Stimulated activated CD4-positive, alpha-beta T cell treated with anti-CD3 and anti-CD28 coated beads, Interleukin-1b, Interleukin-23, amount 100 ng/mL, for 1 hour (primary cell): ENCODE measurements at places on chromosomes 7 and 10.

DNA sequence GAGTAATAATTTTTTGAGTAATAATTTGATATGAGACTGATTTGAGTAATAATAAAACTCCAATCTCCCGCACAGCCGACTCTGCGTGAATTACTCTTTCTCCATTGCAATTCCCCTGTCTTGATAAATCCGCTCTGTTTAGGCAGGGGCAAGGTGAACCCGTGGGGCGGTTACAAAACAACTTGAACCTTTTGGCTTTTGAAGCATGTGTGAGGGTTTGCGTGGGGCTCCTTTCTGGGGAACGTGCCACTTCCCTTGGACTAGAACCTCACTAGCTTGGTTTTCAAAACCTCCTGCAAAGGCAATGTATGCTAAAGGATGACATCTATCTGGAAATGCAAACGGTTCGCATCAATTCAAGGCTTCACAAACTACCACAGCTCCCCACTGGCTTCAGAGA is 1.5 kb downstream of the CRPPA start:
- DNase-seq: no peak

GRCh38 chr10:121627876-121628581 is 29.8 kb upstream of the FGFR2 start:
- DNase-seq: no peak

- no peak for DNase-seq
Measured at GRCh38 chr10:68594405-68594804, 34.3 kb downstream of the TET1 start.

GRCh38 chr10:80122746-80123145 is 9.8 kb upstream of the PLAC9 start:
- no peak for DNase-seq

GRCh38 chr10:108392286-108392685 is 1227.8 kb upstream of the SORCS1 start:
- no peak for DNase-seq

DNA sequence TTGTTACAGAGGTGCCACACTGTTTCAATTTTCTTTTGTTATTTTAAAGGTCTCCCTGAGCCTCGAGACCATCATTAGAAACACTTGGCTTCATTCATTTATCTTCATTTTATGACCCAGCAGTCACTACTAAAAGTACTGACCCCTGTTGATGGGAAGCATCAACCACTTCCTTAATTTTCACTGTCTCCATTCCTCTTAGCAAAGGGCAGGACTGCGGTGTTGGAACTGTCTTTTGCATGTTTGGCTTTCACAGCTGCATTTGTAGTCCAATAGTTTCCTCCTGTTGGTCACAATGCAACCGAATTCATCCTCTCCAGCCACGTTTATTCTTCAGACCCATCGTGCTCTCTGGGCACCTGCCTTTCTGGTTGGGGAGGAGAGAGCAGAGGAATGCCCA is 46.7 kb upstream of the PDZD8 start:
- no peak for DNase-seq

DNA sequence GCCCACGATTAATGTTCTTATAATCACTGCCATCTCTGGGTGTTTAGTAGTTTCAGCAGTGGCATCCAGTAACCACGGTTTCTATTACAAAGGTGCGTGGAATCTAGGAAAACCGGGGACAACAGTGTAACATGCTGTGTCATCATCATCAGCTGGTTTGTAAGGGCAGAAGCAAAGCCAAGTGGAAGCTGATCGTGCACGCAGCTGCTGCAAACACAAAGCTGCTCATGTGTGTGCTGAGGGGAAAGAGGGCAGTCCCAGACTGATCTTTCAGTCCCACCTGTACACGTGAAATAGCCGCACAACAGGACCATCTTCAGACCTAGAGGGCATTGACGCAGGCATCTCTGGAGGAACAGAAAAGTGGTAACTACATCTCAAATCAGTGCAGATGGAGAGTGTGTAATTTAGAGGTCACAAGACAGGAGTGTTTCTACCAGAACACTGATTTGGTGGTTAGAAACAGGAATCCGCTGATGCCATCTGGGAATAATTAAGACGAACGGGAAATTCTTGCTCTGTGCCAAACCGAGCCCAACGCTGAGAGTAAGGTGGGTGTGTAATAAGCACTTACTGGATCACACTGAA is 13.4 kb downstream of the ANKRD16 start:
- DNase-seq: no peak

DNA sequence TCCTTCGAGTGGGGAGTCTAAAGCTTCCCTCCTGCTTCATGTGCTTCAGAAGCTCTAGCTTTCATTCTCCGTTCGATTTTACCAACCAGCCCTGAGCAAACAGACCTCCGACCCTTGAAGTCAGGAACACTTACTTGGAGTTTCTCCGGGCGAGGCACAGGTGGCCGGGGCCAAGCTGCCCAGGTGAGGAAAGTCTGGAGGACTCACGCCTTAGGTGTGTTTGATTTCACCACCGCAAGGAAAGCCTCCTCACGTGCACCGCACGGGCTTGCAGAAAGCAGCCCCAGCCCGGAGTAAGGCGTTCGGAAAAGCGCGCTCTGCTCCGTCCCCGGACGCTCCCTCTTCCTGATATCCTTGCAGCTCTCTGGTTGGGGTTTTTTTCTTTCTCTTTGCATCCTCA is 30.1 kb upstream of the CNPY1 start:
- no peak for DNase-seq

GRCh38 chr7:40709062-40709964 is 574.5 kb downstream of the SUGCT start:
- DNase-seq: no peak

DNA sequence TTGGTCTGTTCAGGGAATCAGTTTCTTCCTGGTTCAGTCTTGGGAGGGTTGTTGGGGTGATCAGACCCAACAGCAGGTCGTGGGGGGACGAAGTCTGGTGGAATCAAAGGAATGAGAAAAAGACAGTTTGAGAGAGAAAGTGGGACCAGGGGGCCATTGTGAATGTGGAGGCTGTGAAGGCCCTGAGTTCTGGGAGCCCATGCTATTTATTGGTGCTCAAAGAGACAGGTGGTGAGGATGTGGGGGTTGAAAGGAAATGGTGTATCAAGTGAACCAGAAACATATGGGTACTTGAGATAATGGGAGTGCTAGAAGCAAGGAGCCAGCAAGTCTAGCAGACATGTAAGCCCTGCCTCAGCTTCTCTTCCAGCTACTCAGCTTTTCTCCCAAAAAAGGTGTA is 84.1 kb downstream of the CCSER2 start:
- no peak for DNase-seq

GRCh38 chr7:949021-949934 is 5.2 kb downstream of the ADAP1 start:
- no peak for DNase-seq

GRCh38 chr7:112707655-112708054 is 82.5 kb downstream of the TMEM168 start:
- no peak for DNase-seq

DNA sequence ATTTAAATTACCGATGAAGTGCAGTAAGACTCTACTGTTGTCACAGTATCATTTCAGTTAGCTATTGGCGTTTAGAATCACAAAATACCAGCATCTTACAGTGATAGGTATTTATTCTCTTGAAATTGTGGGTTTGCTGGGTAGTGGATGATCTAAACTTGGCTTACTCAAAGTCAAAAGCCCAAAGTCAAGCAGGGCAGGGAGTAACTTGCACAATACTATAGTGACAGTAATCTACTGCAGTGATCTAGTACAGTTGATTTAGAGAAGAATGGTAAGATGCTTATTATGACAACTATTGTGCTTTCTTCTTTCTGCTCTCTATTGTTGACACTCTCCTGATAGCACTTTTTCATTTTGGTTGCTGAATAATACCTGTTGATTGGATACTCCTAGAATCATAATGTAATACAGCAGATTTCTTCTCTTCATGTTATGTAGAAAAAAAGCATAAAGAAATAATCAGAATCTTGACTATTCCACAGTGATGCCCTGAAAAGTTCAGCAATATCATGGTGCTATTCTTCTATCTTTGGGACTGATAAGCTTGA is 10.0 kb downstream of the BTRC start:
- DNase-seq: no peak

DNA sequence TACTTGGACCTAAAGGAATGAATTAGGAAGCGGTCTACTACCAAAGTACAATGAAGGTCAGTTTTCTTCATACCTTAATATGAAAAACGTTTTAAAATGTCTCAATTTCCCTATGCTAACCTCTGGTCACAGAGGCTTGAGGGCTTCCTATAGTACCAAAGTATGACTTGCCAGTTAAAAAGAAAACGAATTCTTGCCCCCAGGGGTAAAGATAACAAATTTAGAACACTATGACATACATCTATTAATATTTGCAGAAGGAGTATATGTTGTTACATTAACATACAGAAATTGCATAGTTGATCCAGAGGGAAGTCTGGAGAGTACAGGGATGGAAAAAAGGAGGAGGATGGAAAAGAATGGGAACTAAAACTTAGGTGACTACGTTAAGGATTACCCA is 13.8 kb upstream of the KMT2E start:
- DNase-seq: no peak

GRCh38 chr7:116601426-116601825 is 70.6 kb upstream of the MET start:
- DNase-seq: no peak

DNA sequence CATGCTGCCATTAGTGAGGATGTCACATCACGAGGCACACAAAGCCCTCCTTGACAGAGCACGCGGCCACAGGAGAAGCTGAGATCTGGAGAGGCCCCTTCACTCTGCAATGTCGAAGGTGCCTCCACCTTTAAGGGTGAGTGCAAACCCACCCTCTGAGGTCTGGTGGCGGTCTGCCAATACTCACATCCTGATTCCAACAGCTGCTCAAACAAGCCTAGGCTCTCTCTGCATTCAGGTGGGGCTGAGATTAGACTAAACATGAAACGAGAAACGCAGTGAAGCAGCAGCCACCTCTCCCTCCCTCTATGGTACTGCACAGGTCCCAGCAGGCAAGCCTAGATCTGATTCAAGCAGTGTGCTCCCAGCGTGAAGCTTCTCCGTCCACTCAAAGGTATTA is 151.8 kb downstream of the TCERG1L start:
- no peak for DNase-seq

DNA sequence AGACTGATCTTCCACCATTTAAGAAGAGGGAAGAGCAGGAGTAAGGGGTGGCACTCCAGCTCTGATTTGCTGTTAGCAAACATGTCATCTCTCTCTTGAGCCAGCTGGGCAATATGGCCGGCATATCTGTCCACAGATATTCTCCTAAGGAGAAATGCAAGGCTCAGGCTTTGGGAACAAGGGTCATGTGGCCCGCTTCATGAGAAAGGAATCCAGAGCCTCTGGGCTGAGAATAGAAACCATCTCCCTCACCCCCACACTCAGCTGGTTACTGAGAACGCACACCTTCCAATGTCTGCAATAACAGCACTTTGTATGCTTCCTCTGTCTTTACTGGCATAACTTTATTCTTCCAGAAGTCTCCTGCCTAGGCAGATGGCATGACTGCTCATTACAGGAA is 171.2 kb downstream of the ELMO1 start:
- DNase-seq: no peak

GRCh38 chr7:102991540-102992214 is 78.9 kb downstream of the LRRC17 start:
- DNase-seq: no peak

GRCh38 chr7:112882511-112882910 is 92.3 kb upstream of the TMEM168 start:
- no peak for DNase-seq

GRCh38 chr7:157023589-157023905 is 13.1 kb upstream of the MNX1 start:
- DNase-seq: no peak

- no peak for DNase-seq
Measured at GRCh38 chr7:65404020-65404419, 30.4 kb downstream of the ZNF92 start.

GRCh38 chr10:114917927-114918672 is 19.9 kb upstream of the TRUB1 start:
- no peak for DNase-seq

- DNase-seq: no peak
Measured at GRCh38 chr10:11204351-11204942, 186.8 kb downstream of the CELF2 start.

DNA sequence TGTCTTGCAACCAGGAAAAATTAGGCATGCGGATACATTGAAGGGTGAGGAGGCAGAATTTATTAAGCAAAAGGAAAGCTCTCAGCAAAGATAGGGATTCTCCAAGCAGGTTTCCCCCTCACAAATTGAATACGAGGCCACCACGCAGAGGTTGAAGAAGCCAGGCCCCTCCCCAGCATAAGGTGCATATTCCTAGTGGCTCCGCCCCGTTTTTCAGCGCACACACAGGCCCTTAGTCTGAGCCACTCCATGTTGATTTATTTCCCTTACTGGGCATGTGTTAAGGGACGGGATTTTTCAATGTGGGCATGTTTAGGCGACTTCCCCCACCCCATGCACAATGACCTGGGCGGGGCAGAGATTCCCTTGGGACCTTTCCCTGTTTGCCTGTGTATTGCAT is 24.9 kb downstream of the PPP2R2D start:
- DNase-seq: no peak

- DNase-seq: no peak
Measured at GRCh38 chr10:101563497-101564040, 24.5 kb downstream of the POLL start.

DNA sequence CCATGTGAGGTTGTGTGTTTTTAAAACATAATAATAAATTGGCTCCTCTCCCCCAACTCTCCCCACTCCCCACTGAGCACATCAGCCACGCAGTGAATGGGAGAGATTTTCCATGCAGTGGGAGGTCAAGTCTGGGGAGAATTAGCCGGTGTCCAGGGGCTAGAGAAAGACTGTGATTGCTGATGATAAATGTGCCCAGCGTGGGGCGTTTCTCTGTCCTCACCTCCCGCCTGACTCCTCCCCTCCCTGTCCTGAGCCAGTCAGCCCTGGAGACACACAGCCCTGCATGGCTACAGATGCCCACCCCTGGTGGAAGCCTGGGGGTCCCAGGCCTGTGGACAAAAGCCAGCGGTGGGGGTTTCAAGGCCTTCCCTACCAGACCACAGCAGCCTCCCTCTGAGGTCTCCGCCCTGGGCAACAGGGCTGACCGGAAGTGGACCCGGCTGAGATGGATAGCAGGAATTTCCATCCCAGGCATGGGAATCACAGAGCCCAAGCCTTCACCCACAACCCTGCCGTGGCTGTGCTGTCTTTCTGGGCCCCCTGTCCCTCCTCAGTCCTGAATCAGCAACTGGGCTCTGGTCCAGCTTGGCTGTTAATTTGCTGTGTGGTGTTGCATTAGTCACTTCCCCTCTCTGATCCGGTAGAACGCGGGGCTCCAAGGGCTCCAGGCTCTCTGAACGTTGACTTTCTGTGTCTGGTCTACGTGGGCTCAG is 46.8 kb upstream of the SLC29A3 start:
- no peak for DNase-seq

- no peak for DNase-seq
Measured at GRCh38 chr7:65239707-65240352, 133.8 kb upstream of the ZNF92 start.

GRCh38 chr7:36949711-36950600 is 225.7 kb upstream of the AOAH start:
- DNase-seq: no peak

- no peak for DNase-seq
Measured at GRCh38 chr7:137399827-137400823, 56.6 kb upstream of the PTN start.
